MCF 10A (cell line): ENCODE measurements at places on chromosomes 3 and 15. TPM values are rescaled to one million over a fixed set of nuclear protein-coding genes. Genes with fewer than 3 reads are reported as not detected.

KIF15 gene
- total RNA-seq = 5.6 and 10.6 TPM in 2 replicates

SV2B gene
- total RNA-seq = 0.44 and 0.96 TPM in 2 replicates

ARID3B gene
- total RNA-seq = 4.7 and 6.2 TPM in 2 replicates

AHSG gene
- not detected in 2 replicates for total RNA-seq

LTF gene
- not detected in 2 replicates for total RNA-seq

ZBTB20 gene
- 10.7 and 11.6 TPM in 2 replicates for total RNA-seq

CADM2 gene
- not detected in 2 replicates for total RNA-seq

OIP5 gene
- total RNA-seq = 2.9 and 5.7 TPM in 2 replicates

DHX30 gene
- 80.5 and 86.2 TPM in 2 replicates for total RNA-seq

CRYGS gene
- 3.2 and 4.0 TPM in 2 replicates for total RNA-seq

C2CD4B gene
- total RNA-seq = not detected in 2 replicates

NR2E3 gene
- 0.49 and 0.56 TPM in 2 replicates for total RNA-seq

PIERCE2 gene
- total RNA-seq = 3.5 and 5.0 TPM in 2 replicates

UBAP1L gene
- 3.0 and 3.5 TPM in 2 replicates for total RNA-seq

CCDC14 gene
- total RNA-seq = 23.8 and 31.1 TPM in 2 replicates

GRK7 gene
- not detected in 2 replicates for total RNA-seq

B3GALNT1 gene
- total RNA-seq = 3.0 and 3.6 TPM in 2 replicates

CLDN1 gene
- 197 and 263 TPM in 2 replicates for total RNA-seq

BCHE gene
- total RNA-seq = not detected in 2 replicates

CCDC39 gene
- total RNA-seq = not detected in 2 replicates

PRR20G gene
- not detected in 2 replicates for total RNA-seq

RETNLB gene
- not detected in 2 replicates for total RNA-seq

MYRIP gene
- 0.10 and 0.19 TPM in 2 replicates for total RNA-seq
